ENCODE measurements at places on chromosomes 4 and X. TPM values are rescaled to one million over a fixed set of nuclear protein-coding genes. Genes with fewer than 3 reads are reported as not detected.

DNA sequence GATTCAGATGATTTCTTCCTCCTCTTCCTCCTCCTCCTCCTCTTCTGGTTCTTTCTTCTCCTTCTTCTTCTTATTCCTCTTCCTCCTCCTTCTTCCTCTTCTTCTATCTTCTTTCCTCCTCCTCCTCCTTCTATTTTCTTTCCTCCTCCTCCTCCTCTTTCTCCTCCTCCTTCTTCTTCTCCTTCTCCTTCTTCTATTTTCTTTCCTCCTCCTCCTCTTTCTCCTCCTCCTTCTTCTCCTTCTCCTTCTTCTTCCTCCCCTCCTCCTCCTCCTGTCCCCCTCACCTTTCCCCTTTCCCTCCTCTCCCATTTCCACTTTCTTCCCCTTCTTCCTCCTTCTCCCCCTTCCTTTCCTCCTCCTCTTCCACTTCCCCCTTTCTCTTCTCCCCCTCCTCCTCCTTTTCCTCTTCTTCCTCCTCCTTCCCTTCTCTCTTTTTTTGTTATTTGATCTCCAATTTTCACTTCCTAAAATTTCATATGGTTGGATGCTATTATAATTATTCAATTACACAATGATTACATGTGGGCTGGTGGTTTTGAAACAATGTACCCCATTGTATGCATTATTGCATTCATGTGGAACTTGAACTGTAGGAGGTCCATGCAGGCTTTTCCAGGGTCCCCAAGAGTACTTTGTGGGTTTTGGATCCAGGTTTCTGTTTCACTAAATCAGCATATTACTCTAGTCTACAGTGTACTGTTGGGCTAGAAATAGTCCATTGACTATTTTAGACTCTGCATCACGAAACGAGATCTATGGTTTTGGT, 68.1 kb downstream of the SORBS2 start:
- no peaks in the 10 kb centered on the region for H3K36me3 ChIP-seq
- H3K27ac ChIP-seq: no peak overlapping the region
- H3K4me1 ChIP-seq: no peaks in the 10 kb centered on the region
- no peak overlapping the region for H3K4me3 ChIP-seq
- H3K27me3 ChIP-seq: no peaks in the 10 kb centered on the region
- DNase-seq: no peak

PNMA6F gene
- not detected for total RNA-seq

DNA sequence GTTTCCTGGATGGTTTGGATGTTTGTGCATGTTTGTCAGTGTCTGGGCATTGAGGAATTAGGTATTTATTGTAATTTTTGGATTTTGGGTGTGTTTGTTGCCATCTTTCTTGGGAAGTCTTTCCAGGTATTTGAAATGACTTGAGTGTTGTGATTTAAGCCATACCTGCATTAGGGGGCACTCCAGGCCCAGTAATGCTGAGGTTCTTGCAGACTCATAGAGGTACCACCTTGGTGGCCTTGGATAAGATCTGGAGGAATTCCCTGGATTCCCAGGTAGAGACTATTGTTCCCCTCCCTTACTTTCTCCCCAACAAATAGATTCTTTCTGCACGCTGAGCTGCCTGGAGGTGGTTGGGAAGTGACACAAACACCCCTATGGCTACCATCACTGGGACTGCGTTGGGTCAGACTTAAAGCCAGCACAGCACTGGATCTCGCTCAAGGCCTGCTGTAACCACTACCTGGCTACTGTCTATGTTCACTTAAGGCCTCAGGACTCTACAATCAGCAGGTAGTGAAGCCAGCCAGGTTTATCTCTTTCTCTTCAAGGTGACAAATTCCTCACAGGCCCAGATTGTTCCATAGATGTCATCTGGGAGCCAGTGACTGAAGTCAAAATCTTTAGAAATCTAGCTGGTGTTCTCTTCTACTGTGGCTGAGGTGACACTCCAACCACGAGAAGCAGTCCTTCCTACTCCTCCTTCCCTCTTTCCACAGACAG, 643.6 kb downstream of the PDHA2 start:
- H3K27ac ChIP-seq: no peak overlapping the region
- H3K27me3 ChIP-seq: no peaks in the 10 kb centered on the region
- DNase-seq: no peak
- H3K4me1 ChIP-seq: no peaks in the 10 kb centered on the region

MTM1 gene
- 10.4 TPM for total RNA-seq

ENPP6 gene
- total RNA-seq: 0.07 TPM

PHKA1 gene
- total RNA-seq: 33.5 TPM

MXD4 gene
- total RNA-seq: 29.4 TPM

- H3K36me3 ChIP-seq: peaks cover 13% of the 10 kb centered on the region
- H3K4me1 ChIP-seq: peaks cover 4% of the 10 kb centered on the region
- H3K27ac ChIP-seq: no peak overlapping the region
- no peaks in the 10 kb centered on the region for H3K27me3 ChIP-seq
- no peak for DNase-seq
Observed at GRCh38 chrX:331151-331824, 12.7 kb upstream of the GTPBP6 start.

DNA sequence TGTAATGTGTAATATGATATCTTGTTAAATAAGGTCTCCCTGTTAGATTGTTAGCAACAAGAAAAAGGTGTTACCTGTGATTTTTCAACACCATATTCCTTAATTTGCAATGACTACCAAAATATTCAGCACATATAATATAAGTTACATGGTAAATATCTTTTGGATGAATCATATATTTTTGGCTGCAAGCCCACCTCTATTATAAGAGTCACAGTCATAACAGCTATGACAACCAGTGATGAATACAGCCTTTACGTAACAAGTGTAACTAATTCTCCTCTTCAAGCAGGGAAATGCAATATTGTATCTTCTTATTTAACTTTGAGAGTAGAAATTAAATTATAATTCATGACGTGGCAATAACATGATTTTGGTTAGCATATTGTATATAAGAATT, 187.0 kb downstream of the NLGN4X start:
- no peaks in the 10 kb centered on the region for H3K27me3 ChIP-seq
- H3K4me3 ChIP-seq: no peak overlapping the region
- no peak overlapping the region for H3K27ac ChIP-seq
- H3K36me3 ChIP-seq: no peaks in the 10 kb centered on the region
- no peak for DNase-seq

- H3K4me3 ChIP-seq: no peak overlapping the region
- H3K27ac ChIP-seq: peak overlapping the region; percentile 99
- H3K4me1 ChIP-seq: peaks cover 43% of the 10 kb centered on the region
- DNase-seq: no peak
Observed at GRCh38 chr4:17807446-17807845, 3.1 kb downstream of the DCAF16 start.

CSN1S1 gene
- not detected for total RNA-seq

DNA sequence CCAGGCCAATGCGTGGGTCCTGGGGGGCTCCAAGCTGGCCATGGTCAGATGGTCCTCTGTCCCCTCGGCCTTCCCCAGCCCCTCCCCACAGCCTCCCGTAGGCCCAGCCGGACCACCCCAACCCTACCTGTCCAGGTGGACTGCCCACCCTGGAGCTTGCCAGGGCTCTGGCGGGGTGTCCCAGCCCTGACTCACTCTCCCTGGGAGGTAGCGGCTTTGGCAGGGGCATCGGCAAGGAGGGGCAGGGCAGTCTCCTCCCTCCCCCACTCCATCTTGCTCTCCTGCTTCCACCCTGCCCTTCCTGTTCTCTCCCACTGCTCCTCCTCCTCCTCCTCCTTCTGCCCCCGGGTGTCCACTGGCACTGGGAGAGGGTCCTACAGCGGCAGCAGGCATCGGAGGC, 7.4 kb downstream of the BGN start:
- H3K4me3 ChIP-seq: no peak overlapping the region
- no peak for DNase-seq
- H3K36me3 ChIP-seq: no peaks in the 10 kb centered on the region
- H3K4me1 ChIP-seq: no peaks in the 10 kb centered on the region
- H3K27me3 ChIP-seq: no peaks in the 10 kb centered on the region

DNA sequence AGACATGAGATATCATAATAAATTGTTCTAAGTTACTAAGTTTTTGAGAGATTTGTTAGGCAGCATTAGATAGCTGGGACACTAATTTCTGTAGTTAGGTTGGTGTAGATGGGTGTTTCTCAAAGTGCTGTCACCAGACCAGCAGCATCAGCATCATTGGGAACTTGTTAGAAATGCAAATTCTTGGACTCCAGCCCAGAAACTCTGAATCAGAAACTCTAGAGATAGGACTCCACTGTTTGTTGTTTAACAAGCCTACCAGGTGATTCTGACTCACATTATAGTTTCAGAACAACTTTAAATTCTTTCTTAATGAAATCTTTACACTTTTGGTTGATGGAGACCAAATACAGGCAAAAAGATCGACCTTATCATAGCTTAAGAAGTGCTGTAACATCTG, 173.7 kb downstream of the PABPC4L start:
- H3K36me3 ChIP-seq: no peaks in the 10 kb centered on the region
- no peak for DNase-seq
- no peaks in the 10 kb centered on the region for H3K4me1 ChIP-seq
- no peak overlapping the region for H3K4me3 ChIP-seq
- H3K27ac ChIP-seq: no peak overlapping the region

- no peak overlapping the region for H3K4me3 ChIP-seq
- no peaks in the 10 kb centered on the region for H3K4me1 ChIP-seq
- H3K27me3 ChIP-seq: no peaks in the 10 kb centered on the region
- no peak overlapping the region for H3K27ac ChIP-seq
Observed at GRCh38 chr4:11514779-11515419, 86.2 kb upstream of the HS3ST1 start.

DNA sequence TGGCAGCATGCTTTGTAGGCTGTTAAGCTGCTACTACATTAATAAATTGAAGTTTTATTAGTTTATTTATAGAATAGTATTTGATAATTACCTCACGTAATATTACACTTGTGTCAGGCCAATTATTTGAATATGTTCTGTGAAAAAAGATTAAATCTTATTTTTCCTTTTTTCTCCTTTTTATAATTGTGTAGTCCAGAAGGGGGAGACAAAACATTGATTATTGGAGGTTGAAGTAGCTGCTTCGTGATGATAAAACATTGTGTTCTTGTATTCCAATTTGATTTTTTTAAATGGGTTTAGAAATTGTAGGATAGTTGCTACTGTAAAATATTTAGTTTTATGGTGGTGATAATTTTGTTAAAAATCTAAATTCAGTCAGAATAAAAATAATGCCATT, 85.7 kb downstream of the DIAPH2 start:
- DNase-seq: no peak
- H3K36me3 ChIP-seq: no peaks in the 10 kb centered on the region
- no peaks in the 10 kb centered on the region for H3K27me3 ChIP-seq
- H3K27ac ChIP-seq: no peak overlapping the region
- H3K4me3 ChIP-seq: no peak overlapping the region

DNA sequence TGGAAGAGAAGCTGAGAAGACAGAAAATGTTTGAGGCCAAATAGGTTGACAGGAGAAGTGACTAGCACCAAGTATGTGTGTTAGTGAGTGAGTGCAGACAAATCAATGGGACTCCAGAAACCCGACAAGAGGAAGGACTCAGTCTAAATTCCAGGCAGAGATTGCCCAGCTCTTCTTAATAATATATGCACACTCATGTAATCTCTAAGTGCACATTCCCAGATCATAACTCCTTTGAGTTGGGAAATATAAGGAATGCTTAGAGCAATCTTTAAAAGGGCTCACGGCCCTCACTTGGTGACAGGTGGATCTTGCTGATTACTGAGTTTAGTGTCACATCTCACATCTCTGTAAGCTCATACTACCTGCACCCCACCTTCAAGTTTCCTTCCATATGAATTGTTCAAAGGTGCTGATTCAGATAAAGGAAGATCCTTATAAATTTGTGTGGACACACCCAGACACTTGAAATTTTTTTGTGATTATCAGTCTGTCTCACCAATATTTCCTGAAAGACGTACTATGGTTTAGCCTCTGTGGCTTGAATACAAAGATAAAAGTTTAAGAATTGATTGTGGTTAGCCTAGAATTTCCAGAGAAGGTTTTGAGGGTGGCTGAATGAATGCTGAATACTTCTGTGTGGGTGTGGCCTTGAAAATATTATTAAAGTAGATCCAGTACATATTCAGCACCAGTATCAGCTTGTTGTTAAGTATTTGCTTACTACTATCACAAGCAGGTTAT, 205.1 kb upstream of the UGT8 start:
- H3K27ac ChIP-seq: no peak overlapping the region
- no peak for DNase-seq
- H3K4me1 ChIP-seq: no peaks in the 10 kb centered on the region
- H3K4me3 ChIP-seq: no peak overlapping the region
- H3K27me3 ChIP-seq: no peaks in the 10 kb centered on the region
- H3K36me3 ChIP-seq: no peaks in the 10 kb centered on the region

All from gastrocnemius medialis (tissue), 4 donors.